ENCODE measurements at places on chromosomes 1 and 21. TPM values are rescaled to one million over a fixed set of nuclear protein-coding genes. Genes with fewer than 3 reads are reported as not detected.

Gene USP24
- total RNA-seq: 19.7 TPM

Gene IL22RA1
- not detected for total RNA-seq

Gene LCE1D
- not detected for total RNA-seq

Gene BMP8B
- total RNA-seq: 0.58 TPM

Gene PCNX2
- total RNA-seq: 11.4 TPM

Gene FMO2
- not detected for total RNA-seq

Gene CD48
- total RNA-seq: not detected

Gene TTC34
- total RNA-seq: 0.46 TPM

Gene IFNLR1
- total RNA-seq: 3.6 TPM

Gene LRRC7
- total RNA-seq: not detected

Gene CYB561D1
- 3.6 TPM for total RNA-seq

Gene NEGR1
- total RNA-seq: 8.6 TPM

Gene ARHGAP30
- 0.07 TPM for total RNA-seq

Gene SMIM34
- total RNA-seq: not detected

Gene PLXNA2
- total RNA-seq: 5.7 TPM

Gene LDLRAD2
- not detected for total RNA-seq

Gene NIPAL3
- total RNA-seq: 21.3 TPM

DNA sequence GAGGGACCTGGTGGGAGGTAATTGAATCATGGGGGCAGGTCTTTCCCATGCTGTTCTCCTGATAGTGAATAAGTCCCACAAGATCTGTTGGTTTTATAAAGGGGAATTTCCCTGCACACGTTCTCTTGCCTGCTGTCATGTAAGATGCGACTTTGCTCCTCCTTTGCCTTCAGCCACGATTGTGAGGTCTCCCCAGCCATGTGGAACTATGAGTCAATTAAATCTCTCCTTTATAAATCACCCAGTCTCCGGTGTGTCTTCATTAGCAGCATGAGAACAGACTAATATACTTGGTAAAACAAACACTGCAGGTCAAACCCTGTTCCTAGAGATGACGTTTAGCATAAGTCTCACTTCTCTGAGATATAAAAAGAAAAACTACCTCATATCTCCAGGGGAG lies 148.3 kb downstream of the MATN1 start:
- DNase-seq: no peak

DNA sequence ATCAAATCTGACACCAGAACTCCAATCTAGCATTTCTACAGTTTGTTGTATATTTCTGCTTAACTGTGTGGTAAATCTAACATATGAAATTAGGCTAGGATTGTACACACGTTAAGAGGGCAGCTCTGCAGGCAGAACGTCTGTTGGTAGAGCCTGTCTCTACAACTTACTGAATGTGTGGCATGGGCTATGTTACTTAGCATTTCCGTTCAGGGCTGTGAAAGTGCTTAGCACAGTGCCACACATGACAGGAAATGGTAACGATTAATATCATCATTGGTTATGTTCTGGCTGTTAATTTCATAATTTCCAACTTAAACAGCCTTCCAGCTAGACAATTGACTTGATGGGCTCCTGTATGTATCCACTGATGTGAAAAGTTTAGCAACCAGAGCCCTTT lies 9.6 kb upstream of the C8B start:
- no peak for DNase-seq

- DNase-seq: no peak
These were observed 6.7 kb downstream of the TBX15 start for GRCh38 chr1:118981436-118981835.

GRCh38 chr1:58994664-58995063 lies 210.8 kb upstream of the JUN start:
- no peak for DNase-seq

DNA sequence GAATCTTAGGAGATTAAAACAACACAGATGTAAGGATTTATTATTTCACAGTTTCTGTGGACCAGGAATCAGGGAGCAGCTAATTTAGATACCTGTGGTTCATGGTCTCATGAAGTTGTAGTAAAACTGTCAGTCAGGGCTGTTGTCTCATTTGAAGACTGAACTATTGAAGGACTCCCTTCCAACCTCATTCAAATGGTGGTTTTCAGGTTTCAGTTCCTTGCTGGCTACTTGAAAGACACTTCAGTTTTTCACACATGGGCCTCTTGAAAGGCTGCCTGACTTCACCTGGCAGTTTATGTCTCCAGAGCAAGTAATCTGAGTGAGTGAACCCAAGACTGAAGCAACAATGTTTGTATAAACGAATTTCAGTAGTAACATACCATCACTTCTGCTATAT lies 915.9 kb downstream of the PLA2G4A start:
- no peak for DNase-seq

- DNase-seq: no peak
These were observed 85.3 kb downstream of the RPS6KC1 start for GRCh38 chr1:213136190-213136917.

DNA sequence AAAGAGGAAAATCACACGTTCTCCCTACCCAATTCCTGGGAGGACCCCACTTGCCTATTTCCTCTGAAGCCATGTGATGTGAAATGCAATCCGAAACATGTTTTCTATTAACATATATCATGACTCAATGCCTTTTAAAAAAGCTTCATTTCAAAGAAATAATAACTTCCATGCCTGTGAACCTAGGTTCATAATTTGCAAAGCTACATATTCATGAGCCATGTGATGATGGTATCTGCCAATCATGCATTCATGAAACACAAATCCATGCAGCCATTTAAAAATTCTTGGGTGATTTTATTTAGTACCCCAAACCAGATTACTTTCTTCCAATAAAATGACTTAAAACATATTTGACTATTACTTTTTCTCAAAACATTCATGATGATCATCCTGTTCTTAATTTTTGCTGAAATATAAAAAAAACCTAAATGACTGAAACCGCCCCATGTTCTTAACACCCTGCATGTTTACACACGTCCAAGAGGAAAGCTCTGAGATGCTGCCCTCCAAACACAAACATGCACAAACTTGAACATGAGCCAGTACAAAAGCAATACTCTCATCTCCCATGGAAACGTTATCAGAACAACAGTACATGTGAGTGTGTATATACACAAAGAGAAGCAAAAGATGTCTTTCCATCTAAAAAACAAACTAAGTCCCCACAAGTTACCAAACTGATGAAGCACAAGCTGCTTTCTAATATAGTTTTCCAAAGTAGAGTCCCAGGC lies 140.1 kb downstream of the TGFBR3 start:
- DNase-seq: no peak

DNA sequence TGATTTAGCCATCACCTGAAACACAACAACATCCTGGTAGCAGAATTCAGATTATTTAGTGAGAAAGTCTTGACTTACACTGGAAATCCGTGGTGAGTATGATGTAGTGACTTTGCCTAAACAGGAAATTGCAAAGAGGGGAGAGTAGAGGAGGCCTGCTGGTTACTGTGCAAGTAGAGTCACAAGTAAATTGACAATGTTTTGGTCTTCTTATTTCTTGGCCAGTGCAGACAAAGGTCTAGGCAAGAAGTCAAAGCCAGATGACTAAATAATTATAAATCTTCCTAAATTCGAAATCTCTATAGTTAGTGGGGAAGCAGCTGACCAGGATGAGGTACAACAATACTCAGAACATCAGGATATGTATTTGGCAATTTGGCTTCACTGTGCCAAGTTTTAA lies 159.5 kb upstream of the KCTD3 start:
- DNase-seq: no peak

- no peak for DNase-seq
These were observed 5.5 kb downstream of the CAPN2 start for GRCh38 chr1:223717695-223718363.

GRCh38 chr21:39788383-39788782 lies 43.4 kb downstream of the IGSF5 start:
- peak; percentile 86 for DNase-seq

GRCh38 chr1:113185463-113186104 lies 112.6 kb downstream of the LRIG2 start:
- no peak for DNase-seq

DNA sequence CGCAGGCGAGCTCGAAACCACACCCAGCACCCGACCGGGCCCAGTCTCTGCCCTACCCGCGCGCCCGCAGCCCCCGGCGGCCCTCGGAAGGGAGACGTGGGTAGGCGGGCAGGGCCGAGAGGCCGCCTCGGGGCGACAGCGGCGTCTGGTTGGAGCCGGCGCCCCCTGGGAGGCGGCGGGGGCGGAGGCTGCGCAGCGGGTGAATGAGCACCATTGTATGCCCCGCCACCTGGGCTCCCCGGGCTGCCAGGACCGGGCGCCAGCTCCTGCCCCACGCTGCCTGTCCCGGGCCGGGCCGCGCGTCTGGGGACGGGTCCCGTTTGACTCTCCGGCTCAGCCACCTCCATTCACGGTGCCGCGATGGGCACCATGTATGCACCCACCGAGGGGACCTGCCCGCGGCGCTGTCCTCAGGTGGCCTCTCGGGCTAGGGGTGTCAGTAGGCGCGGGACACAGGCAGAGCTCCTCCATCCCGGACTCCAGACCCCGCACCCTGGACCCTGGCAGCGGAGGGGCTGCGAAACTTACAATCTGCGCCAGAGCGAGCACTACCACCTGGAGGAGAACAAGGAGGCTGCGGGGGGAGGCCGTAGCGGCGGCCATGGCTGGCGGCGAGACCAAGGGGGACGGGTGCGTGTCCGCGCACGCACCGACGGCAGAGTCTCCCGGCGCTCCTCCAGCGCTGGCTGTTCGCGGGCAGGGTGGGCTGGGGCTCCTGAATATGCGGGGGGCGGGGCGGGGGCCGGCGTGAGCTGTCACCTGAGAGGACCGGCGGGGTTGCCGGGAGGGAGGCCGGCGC lies at the start of gene COL9A2:
TSS of gene COL9A2 (minus strand) at position 692 of the 799 bp plus-strand sequence. CDS start at position 603, 89 bp downstream.
- DNase-seq: no peak

DNA sequence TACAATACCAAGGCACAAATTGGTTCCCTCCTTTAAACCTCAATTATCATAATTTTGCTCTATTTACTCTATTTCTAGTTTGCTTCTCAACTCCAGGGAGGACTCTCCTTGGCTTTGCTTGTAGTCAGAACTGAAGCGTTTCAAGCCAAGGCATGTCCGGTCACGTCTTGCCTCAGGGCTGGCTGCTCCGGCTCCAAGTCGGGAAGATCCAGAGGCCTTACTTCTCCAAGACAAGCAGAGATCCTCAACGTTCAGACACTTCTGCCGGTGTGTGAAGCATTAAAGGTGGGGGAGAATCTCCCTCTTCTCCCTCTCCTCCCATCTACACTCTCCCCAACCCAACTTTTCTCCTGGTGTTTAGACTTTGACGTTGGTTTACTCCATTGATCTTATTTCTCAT lies 7.2 kb upstream of the HHAT start:
- DNase-seq: no peak

GRCh38 chr1:187300081-187300480 lies 471.3 kb downstream of the PLA2G4A start:
- DNase-seq: no peak

DNA sequence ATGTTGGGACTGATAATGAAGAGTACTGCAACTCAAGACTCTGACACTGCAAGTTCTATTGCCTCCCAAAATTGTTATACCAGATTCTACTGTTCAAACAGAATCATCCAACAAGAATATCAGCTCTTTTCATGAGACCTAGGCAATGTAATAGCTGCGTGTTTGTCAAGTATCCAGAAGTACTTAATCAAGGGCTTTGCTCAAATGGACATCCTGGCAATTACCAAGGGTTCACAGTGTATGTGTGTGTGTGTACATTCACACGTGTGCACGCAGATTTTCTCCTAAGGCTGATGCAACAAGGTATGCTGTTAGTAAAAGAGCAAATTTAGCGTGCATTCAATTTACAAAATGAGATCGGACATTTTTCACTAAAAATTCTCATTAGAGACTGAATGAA lies 174.6 kb downstream of the GABPA start:
- DNase-seq: no peak

GRCh38 chr1:46301406-46301807 lies 2.0 kb downstream of the LRRC41 start:
- DNase-seq: no peak

DNA sequence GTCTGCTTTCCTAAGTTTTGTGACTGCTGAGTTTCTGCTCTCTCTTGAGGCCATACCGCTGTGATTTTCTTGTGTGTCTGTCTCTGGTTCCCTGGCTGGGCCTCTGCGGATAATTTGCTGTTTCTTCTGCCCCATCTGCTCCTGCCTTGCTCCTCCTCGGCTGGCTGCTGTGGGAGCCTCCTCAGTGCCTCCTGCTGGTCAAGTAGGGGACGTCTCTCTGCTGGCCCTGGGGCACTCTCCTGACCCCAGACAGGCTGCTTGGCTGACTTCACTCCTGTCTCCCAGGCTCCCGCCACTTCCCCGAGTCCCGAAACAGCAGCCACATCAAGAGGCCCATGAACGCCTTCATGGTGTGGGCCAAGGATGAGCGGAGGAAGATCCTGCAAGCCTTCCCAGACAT lies 28.5 kb downstream of the ETNK2 start:
- DNase-seq: no peak

DNA sequence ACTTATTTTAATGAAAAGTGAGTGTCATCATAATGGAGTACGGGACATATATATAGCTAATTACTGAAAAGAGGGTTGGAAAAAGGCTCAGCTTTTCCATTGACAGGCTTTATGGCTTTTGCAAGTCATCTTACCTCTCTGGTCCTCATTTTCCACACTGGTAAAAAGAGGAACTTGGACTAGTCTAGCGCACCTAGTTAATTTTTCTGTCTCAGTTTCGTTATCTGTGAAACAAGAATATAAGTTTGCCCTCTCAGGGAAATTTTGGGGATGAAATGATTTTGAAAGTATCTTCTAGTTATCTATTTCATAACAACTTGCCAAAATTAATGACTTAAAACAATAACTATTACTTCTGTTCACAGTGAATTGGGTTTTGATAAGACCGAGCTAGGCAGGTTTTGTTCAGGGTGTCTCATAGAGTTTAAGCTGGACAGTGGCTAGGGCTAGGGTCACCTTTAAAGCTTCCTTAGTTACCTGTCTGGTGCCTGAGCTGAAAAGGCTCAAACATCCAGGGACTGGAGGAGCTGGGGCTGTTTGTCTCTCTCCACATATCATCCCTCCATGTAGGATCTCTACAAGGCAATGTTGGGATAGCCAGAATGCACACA lies 91.7 kb downstream of the TYW3 start:
- no peak for DNase-seq

GRCh38 chr1:166166329-166166697 lies 488 bp downstream of the FAM78B start:
- DNase-seq: no peak

GRCh38 chr1:248847181-248847955 lies 9.3 kb downstream of the ZNF672 start:
- DNase-seq: no peak

DNA sequence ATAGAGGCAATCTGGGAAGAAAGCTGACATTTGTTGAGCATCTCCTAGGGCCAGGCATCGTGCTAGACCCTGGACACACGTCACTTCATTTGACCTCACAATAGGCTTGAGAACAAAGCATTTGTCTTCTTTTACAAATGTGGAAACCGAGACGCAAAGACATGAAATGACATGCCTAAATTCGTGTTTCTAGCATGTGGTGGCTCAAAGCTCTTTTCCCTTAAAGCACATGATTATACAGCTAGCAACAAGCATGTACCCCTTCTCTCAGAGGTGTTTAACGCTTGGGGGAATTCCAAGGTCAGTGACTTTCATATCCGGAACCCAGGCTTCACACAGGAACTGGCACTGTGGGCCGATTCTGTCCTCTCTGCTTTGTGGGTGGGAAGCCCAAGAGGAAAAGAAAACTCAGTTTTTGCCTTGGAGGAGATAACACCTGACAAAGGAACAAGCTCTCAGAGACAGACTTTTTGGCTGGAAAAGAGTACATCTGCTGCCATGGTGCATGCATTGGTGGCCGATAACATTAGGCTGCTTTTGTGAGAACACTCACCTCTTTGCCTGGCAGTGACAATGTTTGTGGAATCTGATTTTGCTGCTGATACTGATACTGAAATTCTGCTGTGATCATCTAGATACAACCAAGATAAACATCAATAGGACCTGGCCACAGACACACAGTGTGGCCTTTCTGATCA lies 15.4 kb upstream of the CD2 start:
- DNase-seq: no peak

GRCh38 chr1:178023181-178023618 lies 53.3 kb upstream of the SEC16B start:
- DNase-seq: no peak

Measured in epithelial cell of proximal tubule (primary cell).